Amniotic stem cell (primary cell): ENCODE measurements at places on chromosomes 4 and X.
A peak's percentile ranks its signal among the peaks of the same experiment; 100 is the strongest.

DNA sequence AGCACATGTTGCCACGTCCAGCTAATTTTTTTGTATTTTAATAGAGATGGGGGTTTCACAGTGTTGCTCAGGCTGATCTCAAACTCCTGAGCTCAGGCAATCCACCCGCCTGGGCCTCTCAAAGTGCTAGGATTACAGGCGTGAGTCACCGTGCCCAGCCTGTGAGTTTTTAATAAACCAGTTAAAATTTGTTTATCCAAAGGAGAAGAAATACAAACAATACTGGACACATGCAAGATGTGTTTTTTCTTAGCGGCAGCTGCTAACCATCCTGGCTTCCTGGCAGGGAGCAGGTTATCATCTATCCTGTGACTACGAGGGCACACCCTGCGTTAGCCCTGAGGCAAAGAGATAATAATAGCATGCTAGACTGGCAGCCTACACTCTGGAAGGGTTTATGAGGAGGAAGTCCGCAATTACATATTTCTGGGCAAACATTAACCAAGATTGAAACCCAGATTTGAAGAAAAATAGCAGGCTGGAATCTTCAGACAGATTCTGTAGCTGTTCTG lies 191.4 kb downstream of the SPRY1 start:
- DNase-seq = peak; percentile 79

DNA sequence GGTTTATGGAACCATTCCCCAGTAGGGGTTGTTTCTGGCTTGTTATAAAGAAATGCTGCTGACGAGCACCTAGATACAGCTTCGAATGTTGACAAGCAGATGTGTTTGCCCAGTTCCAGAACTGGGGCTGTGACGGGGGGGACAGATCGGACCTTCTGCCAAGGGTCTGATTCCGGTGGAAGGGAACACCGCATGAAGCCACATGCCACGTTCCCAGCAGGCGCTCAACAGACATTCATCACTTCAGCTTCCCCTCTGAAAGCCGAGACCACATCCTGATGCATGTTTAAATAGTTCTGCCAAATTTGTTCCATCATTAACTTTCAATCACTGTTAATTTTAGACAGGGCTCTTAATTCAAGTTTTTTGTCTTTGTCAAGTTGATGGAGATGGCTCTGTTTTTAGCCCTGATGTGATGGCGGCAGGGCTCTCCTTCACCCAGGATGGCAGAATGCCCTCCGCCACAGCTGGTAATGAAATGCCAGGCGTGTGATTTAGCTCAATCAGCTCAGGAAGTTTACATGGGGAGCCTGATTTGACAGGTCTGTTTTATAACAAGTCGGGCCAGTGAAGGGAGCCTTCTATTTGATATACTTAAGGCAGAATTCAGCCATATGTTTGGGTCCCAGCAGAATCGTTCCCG lies 57.4 kb downstream of the PSAPL1 start:
- DNase-seq = no peak

GRCh38 chr4:163611182-163611581 lies 116.7 kb downstream of the TMA16 start:
- no peak for DNase-seq

DNA sequence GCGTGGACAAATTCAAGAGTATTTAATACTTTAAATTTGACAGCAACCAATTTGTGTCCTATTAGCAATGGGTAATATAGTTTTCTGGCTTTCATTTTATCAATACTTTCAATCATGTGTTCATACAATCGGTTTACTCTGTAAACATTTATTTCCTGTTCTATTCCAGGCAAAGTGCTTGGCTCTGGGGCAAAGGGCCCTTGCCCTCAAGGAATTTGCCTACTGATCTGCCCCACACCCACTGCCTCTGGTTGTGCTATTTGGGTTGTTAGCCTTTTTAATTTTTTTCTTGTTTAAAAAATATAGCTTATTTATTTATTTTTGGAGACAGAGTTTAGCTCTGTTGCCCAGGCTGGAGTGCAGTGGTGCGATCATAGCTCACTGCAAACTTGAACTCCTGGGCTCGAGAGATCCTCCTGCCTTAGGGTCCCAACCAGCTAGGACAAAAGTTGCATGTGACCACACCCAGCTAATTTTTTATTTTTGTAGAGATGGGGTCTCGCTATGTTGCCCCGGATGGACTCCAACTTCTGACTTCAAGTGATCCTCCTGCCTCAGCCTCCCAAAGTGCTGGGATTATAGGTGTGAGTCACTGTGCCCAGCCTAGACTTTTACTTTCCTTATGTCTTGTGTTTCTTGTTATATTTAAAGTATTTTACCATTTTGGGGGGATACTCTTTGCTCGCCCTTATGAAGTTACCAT lies 30.7 kb upstream of the CBR4 start:
- no peak for DNase-seq

DNA sequence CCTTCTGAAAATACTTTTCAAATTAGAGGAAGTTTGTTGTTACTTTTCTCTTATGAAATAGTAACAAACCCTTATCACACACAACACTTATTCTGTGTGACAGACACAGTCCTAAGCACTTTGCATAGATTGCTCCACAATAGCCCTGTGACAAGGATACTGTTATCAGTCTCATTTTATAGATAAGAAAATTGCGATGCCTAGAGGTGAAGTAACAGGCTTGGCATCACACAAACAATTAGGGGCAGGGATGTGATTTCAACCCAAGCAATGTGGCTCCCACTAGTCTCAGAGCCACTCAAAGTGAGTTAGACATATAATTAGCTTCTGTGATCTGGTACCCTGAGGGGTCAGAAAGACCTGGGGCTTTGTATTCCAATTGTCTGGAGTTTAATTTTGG lies 339.9 kb downstream of the FBXO8 start:
- no peak for DNase-seq

DNA sequence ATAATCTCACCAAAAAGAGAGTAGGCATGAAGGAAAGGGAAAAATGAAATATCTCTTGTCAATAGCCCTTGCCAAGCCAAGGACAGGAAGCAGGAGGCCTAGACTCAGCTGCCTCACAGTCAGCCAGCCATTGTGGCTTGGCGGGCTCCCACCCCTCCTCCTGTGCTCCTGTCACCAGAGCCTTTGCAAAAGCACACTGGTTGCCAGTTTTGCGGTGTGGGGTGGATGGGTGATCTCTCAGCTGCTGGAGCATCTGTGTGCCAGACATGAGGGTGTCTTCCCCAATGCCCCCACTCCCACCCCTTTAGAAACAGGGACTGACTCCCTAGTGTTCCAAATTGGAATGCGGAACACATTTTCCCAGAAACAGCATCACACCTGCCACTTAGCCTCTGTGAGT lies 26.1 kb downstream of the ARHGEF6 start:
- no peak for DNase-seq

DNA sequence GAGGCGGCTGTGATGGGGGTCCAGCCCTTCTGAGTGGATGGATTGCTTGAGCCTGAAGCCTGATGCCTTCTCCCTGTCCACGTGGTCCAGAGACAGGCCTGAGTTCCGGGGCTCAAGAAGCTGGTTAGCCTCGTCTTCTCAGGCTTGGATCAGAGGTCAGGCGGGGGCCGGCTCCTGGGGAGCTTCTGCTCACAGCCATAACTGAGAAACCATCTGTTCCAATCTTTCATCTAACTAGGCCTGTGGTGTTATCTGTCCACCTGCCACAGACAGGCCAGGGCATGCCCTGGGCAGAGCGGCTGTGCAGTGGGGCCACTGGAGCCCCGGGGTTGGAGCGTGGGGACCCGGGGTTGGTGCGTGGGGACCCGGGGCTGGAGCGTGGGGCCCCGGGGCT lies 63.1 kb downstream of the SORCS2 start:
- no peak for DNase-seq

DNA sequence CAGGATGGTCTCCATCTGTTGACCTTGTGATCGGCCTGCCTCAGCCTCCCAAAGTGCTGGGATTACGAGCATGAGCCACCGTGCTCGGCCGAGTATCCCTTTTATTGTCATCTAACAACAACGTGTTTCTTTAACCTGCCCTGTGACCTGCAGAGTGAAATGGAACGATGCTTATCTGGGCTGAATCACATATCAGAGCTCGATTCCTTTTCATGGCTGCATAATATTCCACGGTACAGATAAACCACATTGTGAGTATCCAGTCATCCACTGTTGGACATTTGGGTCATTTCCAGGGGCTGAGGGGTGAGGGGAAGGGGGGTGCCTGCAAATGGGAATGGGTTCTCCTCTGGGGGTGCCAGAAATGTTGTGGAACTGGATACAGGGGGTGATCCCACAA lies 260.0 kb downstream of the ASMT start:
- no peak for DNase-seq

GRCh38 chrX:155745792-155746191 lies 133.0 kb upstream of the TMLHE start:
- DNase-seq = no peak

DNA sequence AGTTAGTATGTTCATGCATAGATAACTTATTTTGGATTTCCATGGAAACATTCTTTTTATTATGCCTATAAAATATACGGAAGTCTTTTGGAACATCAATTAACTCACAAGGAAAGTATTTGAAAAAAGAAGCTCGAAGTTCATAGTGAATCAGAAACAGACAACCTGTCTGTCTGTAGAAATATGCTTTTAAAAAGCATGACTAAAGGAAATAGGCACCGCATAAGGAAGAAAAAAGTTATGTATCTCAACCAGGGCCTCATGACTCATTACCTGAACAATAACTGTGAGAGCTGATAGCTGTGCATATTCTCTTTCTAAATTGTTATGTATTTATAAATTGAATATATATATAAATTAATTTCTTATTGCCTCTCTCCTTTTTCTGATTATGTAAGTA lies 324.1 kb downstream of the TLL1 start:
- no peak for DNase-seq

DNA sequence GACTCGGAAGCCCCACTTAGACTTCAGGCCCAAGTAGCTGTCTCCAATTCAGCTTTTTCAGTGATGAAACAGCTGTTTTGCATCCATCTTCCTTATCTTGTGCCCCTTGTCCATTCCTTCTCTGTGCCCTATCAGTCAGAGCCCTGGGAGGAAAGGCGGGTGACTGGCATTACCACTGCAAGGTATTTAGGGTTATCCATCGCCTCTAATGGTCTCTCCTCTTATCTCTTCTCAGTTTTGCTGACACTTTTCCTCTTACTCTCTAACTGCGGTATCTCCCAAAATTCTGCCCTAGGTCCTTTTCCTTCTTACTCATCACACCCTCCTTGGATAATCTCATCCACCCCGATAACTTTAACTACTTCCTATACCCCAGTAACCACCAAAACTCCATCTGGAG lies 13.7 kb downstream of the GAB3 start:
- DNase-seq = no peak

- DNase-seq = no peak
These were observed 132.0 kb upstream of the HDX start for GRCh38 chrX:84634201-84634782.
